ENCODE measurements at places on chromosomes 7 and 10.

GRCh38 chr10:12958546-12959110 lies 42.9 kb downstream of the CCDC3 start:
- DNase-seq, result no peak

GRCh38 chr10:660970-661596 lies 28.4 kb downstream of the DIP2C start:
- DNase-seq, result no peak

DNA sequence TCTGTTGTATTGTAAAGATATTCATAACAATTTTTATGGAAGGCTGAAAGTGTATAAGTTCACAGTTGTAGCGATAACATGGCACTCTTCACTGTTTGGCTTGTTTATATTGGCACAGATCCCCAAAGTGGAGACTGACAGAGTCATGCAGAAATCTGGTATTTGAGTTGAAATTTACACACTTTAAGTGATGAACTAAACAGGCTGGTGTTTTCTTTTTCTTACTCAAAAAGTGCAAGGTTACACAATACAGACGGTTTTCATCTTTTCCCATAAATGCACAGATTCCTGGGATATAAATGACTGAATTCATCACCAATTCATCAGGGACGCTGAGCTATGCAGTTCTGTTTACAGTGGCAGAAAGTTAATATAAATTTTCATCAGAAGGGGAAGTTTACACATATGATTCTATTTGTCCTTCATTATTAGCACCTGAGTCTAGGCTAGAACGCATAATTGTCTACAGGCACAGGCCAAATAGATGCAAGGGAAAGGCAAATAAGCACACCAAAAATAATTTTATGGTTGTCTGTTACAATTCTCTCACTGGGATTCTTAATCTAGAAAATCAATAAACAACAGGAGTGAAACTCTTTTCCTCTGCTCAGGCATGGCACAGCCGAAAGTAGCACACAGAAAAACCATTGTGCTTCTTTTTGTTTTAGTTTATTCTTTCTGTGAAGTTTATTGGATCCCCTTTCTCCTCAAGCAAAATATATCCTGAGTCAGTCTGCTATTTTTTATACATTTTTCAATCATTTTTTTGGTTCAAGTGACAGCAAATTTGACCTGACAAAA lies 88.0 kb downstream of the FOXP2 start:
- no peak for DNase-seq

DNA sequence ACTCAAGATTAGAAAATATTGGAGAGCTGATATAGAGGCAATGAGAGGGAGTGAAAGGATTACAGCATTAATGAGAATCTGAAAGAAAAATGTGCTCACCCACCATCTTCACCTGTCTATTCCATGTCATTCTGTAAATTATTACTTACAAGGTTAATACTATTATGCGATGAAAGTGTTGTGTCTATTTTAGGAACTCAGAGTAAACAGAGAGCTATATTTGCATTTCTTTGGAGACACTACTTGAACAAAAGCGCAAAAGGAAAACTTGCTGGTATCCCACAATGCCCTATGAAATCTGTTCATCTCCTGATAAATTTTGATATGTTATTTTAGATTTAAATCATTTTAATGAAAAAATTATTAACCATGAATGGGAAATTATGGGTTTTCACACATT lies 196.1 kb downstream of the ZEB1 start:
- DNase-seq, result no peak

DNA sequence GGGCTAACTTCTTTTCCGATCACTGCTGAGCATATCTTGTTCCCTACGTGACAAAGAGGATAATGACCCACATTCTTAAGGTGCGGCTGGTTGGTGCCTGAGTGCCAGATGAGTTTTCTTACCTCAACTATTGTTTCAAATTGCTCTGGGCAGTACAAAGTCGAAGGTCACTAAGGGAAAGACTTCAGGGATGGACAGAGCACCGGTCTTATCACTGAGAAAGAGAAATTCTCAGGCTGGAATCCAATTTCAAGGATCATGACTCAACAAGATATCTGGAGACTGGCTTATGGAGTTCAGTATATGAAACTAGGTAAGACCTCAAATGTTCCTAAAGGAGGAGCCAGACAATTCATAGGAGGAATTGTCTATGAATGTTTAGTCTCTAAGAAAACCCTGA lies 780.3 kb downstream of the SUGCT start:
- no peak for DNase-seq

- DNase-seq, result no peak
Observed at GRCh38 chr10:113708640-113709039, 28.9 kb downstream of the CASP7 start.

- no peak for DNase-seq
Observed at GRCh38 chr7:47259682-47260081, 322.2 kb downstream of the TNS3 start.

DNA sequence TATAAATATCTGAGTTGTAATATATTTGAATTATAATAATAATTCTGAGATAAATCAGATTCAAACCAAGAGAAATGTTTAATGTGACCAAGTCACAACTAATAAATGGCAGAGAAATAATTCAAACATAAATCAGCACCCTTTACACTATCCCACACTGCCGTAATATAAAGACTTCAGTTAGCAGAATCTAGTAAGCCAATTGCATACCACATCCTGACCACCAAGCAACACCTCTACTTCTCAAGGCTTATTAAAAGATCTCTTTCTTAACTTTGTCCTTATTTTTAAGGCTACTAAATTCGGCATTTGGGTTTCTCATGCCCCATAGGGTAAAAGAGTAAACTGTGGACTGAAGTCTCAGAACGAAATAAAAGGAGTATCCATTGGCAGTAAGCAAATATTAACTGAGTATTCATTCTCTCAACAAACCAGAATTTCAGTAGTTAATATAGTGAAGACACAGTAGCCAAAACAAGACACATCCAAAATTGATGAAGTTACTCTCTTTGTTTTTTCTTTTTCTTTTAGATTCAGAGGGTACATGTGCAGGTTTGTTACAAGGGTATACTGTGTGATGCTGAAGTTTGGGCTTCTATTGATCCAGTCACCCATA lies 14.8 kb downstream of the ACBD5 start:
- no peak for DNase-seq

DNA sequence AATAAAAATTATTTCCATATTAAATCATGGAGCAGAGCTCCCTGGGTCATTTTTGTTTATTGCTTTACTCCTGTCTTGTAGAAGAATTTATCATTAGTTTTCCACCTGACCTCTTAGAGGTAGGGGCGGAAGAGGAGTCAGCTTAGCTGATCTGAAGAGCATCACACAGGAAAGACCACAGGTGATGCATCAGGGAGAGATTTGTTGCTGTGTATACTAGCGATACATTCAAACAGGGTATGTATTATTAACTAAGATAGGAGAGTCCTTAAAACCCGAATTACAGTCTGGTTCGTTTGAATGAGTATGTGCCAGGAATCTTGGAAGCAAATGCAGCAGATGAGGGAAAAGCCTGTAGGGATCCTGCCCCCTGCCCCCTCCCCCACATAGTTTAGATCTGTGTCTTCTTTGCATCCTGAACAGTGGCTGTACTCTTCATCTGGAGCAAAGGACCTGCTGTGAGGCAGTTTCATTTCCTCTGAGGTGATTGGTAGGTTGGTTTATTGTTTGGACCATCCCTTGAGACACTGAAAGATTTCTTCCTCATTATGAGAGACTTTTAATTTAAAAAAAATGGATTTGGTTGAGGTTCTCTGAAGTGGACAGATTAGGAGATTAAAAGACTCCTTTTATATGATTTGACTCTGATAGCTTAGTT lies 177.0 kb downstream of the SND1 start:
- DNase-seq, result no peak

- no peak for DNase-seq
Observed at GRCh38 chr10:90443342-90443741, 414.5 kb downstream of the HTR7 start.

DNA sequence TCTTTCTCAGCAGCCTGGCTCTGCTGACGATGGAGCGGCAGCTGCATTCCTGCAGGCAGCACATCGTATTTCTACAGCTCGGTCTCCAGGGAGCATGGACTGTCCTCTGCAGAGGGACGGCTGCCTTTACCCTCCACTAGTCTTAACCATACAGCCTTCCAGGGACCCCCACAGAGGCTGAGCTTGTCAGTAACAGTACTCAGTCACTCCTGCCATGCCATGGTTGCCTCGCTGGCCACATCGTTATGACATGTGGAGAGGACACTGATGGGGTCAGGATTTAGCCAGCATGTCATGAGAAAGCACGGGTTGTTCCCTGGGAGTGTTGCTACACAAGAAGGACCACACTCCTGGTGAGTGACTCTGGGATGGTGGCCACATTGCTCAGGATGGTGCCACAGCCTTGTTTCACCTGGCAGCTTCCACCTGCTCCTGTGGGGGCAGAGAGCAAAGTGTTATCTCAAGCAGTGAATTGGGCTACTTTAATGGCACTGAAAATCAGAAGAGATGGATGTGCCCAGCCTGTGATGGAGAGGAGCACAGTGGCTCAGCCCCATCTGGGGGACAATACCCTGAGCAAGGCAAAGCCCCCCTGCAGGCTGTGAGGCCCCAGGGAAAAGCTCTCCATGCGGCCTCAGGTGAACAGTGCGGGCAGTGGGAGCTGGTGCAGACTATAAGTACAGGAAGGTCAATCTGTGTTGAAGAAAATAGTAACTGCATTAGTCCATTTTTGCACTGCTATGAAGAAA lies 443.9 kb downstream of the TCERG1L start:
- no peak for DNase-seq

- DNase-seq, result no peak
Observed at GRCh38 chr10:13776861-13777311, 190.1 kb downstream of the PRPF18 start.

- DNase-seq, result no peak
Observed at GRCh38 chr7:14235056-14235455, 245.6 kb upstream of the ETV1 start.

DNA sequence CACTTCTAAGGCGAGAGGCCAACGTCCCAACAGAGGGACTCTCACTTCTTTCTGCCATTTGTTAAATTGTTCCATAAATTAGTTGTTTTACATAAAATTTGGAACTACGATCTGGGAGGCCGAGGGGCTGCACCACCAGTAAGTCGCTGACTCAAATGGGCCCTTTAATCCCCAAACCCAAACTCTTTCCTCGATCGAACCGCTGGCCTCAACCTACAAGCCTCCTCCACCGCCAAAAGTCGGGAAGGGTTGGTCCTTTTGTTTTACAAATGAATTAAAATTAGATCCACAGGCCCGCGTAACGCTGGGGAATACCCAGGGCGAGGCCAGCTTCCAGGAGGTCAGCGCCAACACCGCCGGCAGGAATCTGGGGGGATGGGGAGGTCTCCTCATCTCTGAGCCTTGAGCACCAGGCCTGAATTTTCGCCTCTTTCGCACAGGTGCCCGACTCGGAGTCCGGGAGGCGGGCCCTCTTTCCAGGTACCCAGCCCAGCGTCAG lies 1.2 kb upstream of the FOXI2 start:
- no peak for DNase-seq

GRCh38 chr7:117750612-117751563 lies 122.4 kb downstream of the CTTNBP2 start:
- no peak for DNase-seq

- no peak for DNase-seq
Observed at GRCh38 chr10:113078282-113078907, 128.3 kb downstream of the TCF7L2 start.

DNA sequence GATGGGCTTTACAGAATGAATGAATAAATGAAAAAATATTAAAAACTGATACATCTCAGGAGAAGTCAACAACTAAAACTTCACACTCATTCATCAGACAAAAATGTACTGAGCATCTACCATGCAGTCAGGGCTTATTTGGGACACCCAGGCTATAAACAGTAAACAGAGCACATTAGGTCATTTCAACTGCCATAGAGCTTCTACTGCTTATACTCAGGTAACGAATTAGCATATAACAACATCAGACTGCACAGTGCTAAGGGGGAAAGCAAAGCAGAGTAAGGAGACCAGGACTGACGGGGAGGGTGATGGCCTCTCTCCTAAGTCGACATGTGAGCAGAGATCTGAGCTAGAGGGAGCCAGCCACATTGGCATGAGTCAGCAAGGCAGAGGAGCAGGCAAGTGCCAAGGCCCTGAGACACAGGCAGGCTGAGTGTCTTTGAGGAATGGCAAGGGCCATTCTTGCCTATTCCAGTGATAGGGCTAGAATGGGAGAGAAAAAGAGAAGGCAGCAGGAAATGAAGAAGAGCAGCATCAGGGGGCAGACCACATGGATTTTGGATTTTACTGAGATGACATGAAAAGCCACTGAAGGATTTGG lies 528.9 kb downstream of the PARD3 start:
- DNase-seq, result no peak

- DNase-seq, result no peak
Observed at GRCh38 chr10:79178614-79179163, 109.9 kb downstream of the ZMIZ1 start.

DNA sequence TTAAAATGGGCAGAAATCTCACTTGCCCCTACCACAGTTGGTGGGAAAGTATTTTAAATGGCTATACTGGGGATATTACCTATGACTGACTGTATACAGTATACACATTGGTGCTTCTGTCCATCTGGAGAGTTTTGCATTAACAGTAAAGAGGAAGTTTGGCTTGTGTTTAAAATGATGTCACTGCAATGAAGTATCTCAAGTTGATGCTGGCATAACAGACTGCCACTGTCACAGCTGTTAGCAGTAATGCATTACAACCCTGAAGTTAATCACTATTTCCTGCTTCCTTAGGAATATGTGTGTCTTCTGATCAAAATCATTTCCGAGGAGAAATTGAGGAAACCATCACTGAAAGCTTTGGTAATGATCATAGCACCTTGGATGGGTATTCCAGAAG lies 1.9 kb downstream of the DKK1 start:
- DNase-seq, result no peak

- no peak for DNase-seq
Observed at GRCh38 chr7:30142710-30143109, 7.9 kb downstream of the MTURN start.

DNA sequence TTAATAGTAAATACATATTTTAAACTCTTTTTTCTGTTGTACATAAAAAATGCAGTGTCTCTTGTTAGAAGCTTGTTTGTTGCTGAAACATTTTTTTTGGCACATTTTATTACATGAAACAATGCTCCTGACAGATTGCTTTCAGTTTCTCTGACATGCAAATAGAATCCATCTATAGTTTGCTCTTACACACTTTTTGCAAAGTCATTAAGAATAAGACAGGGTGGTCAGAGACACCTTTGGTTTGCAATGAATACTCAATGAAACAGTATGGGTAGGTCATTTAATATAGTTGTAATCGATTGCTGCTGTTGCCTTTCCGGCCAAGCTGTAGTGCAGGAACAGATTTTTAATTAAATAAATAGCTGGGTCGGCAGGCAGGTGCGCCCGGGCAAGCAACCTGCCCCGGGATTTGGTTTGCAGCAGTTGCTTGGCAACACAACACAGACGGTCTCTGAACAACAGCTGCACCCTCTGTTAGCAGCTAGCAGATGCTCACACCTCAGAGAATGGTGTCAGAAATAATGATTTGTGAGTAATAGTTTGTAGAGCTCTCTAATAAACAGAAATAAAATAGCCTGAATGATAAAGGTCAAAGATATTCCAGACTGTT lies 115.7 kb upstream of the CACNA2D1 start:
- DNase-seq, result no peak

- DNase-seq, result no peak
Observed at GRCh38 chr10:16652154-16652553, 130.5 kb upstream of the C1QL3 start.
